ENCODE measurements at places on chromosomes 13 and 19. TPM values are rescaled to one million over a fixed set of nuclear protein-coding genes. Genes with fewer than 3 reads are reported as not detected.

Gene SWSAP1
- total RNA-seq, result 4.6 TPM

Gene MEDAG
- not detected for total RNA-seq

DNA sequence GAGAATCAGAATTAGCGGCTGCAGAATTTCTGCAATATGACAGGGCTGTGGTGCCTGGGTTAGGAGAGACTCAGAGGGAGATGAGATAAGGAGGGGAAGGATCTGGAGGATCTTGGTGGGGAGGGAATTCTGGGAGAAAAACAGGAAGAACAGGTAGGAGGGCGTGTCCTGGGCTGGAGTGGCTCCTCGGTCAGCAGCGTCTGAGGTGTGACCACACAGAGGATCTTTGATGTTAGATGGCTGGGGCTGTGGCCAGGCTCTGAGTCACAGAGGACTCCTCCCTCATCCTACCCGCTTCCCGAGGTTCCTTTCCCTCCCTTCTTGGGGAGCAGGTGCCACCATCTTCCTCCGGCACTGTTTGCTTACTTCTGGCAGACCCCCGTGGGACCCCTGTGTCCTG is 6.4 kb upstream of the KLK6 start:
- DNase-seq, result no peak

- peak; percentile 54 for DNase-seq
Measured at GRCh38 chr13:95404141-95404882, 103.1 kb upstream of the ABCC4 start.

DNA sequence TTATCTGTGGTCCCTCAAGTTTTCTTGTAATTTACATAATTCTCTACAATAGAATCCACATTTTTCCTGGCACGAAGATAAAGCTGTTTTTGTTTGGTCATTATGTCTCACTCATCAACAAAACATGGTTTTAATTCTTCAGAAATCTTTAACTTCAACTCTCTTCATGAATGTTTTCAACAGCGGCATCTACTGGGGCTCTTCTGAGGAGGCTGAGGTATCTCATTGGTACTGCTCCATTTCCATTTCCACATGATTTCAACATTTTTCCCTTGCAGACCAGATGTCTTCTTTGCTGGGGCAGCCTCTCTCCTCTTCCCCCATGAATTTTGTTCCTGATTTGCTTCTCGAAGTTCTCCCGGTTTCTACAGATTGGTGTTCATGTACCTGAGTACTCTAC is 5.8 kb upstream of the KBTBD7 start:
- no peak for DNase-seq

DNA sequence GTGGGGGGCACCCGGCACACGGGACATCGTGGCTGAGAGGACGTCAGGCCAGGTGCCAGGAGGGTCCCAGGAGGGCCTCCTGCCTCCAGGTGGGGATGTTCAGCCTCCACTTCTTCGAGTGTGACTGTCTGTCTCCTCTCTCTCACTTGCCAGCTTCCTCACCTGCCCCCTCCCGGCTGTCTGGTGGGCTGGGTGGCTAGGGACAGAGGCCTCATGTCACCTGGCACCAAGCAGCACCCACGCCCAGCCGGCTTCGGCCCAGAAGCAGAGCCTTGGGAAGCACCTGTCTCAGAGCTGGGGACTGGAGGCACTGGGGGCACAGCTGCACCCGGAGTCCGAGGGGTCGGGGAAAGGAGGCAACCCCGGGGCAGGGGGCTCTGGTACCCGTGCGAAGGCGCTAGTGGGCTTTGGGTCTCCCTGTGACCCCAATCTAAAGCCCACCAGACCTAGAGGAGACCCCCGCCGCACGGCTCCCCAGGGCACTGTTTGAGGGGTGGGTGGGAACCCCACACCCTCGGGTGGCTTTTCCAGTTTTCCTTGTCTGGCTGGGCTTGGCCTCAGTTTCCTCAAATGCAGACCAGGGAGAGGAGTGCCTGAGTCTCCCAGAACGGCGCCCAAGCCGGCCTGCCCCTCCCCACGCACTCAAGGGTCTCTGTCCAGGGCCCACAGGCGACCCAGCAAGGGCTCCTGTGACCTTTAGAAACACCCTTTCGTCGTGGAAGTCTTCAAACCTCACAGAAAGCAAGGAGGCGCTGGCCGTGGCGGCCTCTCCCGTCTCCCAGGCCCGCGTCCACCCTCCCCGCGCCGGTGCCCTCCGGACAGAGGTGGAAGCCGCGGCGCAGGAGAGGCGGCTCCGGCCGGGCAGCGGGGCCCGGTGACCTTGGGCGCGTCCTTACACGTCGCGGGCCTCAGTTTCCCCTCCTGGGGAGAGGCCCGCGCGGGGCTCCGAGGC is 664 bp upstream of the HCN2 start:
- no peak for DNase-seq
